ENCODE measurements at places on chromosomes 7 and 10.

DNA sequence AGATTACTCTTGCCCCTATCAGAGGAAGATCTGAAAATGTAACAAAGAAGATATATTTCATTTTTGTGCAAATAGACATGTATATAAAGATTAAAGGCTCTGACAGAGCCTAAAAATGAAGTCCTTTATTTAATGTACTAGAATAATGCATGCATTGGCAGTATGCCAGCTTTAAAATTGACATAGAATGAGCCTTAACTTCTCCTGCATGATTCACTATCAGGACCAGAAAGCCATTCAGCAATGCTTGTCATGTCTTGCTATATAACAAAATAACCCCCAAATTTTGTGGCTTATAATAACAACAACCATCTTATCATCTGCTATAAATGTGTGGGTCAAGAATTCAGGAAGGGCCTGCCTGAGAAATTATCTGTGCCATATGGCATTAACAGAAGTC lies 411.9 kb downstream of the GRM8 start:
- H3K4me1 ChIP-seq, result no peaks in the 10 kb centered on the region
- no peaks in the 10 kb centered on the region for H3K36me3 ChIP-seq
- no peaks in the 10 kb centered on the region for H3K27me3 ChIP-seq
- no peak overlapping the region for H3K27ac ChIP-seq
- DNase-seq, result no peak

DNA sequence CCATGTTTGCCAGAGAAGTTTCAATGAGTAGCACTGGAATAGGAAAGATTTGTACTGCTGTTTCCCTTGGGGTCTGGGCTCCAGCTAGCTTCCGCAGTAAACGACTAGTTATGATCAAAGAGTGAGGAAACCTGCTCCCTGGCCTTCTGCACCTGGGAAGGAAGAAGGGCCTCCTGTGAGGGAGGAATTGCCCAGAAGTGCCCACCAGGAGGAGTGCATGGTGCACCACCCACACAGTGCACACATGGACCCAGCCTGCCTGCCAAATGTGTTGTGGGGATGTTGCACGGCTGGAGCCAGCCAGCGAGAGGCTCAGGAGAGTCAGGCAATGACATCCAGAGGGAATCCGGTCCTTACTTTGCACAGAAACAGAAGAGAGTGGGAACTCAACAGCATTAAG lies 27.0 kb upstream of the FAM107B start:
- H3K4me3 ChIP-seq, result no peak overlapping the region
- H3K27me3 ChIP-seq, result no peaks in the 10 kb centered on the region
- DNase-seq, result no peak
- no peak overlapping the region for H3K27ac ChIP-seq

DNA sequence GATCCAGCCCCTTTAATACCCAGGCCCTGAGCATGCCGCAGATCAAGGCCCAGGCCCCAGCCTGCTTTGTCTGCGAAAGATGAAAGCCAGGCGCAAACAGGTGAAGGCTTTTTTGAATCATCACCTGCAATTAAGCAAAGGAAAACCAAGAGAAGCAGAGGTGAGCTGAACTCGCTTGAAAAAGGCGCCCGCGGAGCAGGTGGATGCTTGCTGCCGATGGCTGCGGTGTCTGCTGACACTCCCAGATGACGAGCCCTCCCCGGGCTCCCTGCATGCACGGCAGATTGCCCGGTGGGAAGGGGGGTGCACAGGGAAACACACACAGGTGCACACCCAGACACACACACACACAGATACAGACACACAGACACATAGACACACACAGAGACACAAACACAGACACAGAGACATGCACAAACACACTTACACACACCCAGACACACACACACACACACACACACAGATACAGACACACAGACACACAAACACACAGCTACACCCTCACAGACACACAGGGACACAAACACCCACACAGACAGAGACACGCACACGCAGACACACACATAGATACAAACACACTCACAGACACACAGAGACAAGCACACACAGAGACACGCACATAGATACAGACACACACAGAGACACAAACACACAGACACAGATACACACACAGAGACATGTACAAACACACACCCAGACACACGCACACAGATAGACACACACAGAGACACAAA lies 142.6 kb upstream of the RNF32 start:
- H3K4me3 ChIP-seq, result no peak overlapping the region
- no peak for DNase-seq
- H3K27ac ChIP-seq, result no peak overlapping the region

DNA sequence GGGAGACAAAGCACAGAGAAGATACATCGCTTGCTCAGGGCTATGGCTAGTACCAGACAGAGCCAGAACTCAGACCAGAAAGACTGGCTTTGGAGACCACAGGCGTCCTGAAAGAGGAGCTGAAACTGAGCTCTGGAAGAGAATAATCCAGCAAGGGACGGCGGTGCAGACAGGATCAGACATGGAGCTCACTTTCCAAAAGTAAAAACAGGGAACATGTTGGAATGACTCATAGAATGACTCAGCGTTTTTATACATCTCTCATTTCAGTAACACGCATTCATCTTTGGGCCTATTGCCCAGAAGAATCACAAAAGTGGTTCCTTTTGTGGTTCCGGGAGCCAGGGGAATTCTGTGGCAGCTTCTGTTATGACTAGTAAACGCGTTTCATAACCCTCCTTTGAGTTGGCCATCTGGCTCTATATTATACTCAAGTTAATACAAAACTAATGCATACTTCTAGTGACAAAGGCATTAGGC lies 37.2 kb downstream of the PLEKHS1 start:
- peaks cover 6% of the 10 kb centered on the region for H3K4me1 ChIP-seq
- DNase-seq, result peak; percentile 16
- no peak overlapping the region for H3K4me3 ChIP-seq
- no peaks in the 10 kb centered on the region for H3K36me3 ChIP-seq
- H3K27ac ChIP-seq, result no peak overlapping the region

- DNase-seq, result peak; percentile 1
- peaks cover 14% of the 10 kb centered on the region for H3K4me1 ChIP-seq
- H3K36me3 ChIP-seq, result no peaks in the 10 kb centered on the region
- H3K27me3 ChIP-seq, result peaks cover 22% of the 10 kb centered on the region
- peak overlapping the region; percentile 74 for H3K4me3 ChIP-seq
Observed at GRCh38 chr10:58513188-58514110, 777 bp downstream of the BICC1 start.

DNA sequence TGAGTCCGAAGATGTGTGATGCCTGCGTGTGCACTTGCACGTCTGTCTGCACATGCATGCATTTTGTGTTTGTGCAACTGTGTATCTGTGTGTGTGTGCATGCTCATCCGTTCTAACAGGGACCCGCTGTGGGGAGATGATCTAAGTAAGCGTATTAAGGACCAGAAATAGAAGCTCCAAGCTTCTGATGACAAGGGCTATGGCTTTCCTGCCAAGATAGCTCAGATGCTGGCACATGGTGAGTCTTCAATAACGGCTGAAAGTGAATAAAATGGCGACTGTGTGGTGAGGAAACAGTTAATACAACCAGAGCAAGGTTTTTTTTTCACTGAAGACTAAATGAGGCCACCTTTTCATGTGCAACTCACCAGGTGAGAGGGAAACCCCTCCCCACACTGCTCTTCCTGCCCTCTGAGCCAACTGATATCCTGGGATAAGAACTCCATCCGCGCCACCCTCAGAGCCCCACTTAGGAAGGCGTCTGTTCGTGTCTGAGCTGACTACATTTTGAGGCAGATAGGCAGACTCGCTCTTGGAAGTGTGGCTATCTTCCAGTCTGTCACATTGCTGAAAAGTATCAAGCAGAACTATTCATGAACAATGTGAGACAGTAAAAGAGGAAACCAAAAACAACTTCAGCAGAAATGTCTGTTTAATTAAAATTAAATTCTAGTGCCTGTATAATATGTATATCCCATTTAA lies 47.4 kb upstream of the TCERG1L start:
- H3K27me3 ChIP-seq, result no peaks in the 10 kb centered on the region
- no peak overlapping the region for H3K4me3 ChIP-seq
- no peaks in the 10 kb centered on the region for H3K36me3 ChIP-seq
- H3K27ac ChIP-seq, result no peak overlapping the region
- no peaks in the 10 kb centered on the region for H3K4me1 ChIP-seq
- DNase-seq, result no peak

GRCh38 chr7:29194594-29195427 lies at the start of gene CHN2:
TSS of gene CHN2 (plus strand) at chr7:29194775.
- peak within 1 kb of the TSS; percentile 84 for H3K4me3 ChIP-seq
- H3K36me3 ChIP-seq, result no peaks in the 10 kb centered on the region
- no peak for DNase-seq

DNA sequence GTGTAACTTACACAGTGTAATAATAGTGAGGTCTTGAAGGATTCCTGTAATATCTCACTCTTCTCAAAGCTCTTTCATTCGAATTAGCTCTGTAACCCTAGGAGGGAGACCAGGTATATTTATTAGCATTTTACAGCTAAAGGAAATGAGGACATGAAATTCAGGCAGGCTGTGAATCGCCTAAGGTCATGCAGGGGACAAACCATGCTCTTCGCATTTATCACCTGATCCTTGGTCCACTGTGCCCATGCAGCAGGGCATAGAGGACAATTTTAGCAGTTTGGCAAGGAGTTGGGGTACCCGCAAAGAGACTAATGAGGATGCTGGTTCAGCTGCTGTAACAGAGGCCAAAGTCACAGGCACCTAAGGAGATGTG lies 14.8 kb upstream of the LAMB1 start:
- H3K4me3 ChIP-seq, result no peak overlapping the region
- H3K27ac ChIP-seq, result no peak overlapping the region
- H3K36me3 ChIP-seq, result no peaks in the 10 kb centered on the region
- H3K27me3 ChIP-seq, result peaks cover 10% of the 10 kb centered on the region
- DNase-seq, result no peak

DNA sequence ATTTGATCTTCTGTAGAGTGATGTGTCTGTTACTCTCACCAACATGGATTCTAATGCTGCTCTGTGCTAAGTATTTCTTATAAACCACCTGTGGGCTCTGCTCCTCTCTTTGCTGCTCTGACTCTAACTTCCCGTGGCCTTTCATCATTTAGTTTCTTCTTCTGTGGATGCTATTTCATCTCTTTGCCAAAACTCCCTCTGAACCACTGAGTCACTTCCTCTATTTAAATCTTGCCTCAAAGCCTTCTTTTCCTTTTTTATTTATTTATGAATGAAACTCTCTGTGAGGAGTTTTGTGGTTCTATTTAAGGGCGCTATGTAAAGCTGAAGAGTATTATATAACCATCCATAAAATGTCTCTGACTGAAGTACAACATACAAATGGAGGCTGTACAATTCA lies 538.5 kb downstream of the SUGCT start:
- H3K27me3 ChIP-seq, result no peaks in the 10 kb centered on the region
- H3K27ac ChIP-seq, result no peak overlapping the region
- no peaks in the 10 kb centered on the region for H3K4me1 ChIP-seq
- H3K36me3 ChIP-seq, result no peaks in the 10 kb centered on the region
- H3K4me3 ChIP-seq, result no peak overlapping the region

GRCh38 chr7:116139807-116140206 lies 70.5 kb upstream of the TES start:
- H3K27me3 ChIP-seq, result peaks cover 6% of the 10 kb centered on the region
- H3K4me3 ChIP-seq, result no peak overlapping the region
- peaks cover 32% of the 10 kb centered on the region for H3K4me1 ChIP-seq
- H3K36me3 ChIP-seq, result peaks cover 3% of the 10 kb centered on the region
- no peak for DNase-seq
- no peak overlapping the region for H3K27ac ChIP-seq

DNA sequence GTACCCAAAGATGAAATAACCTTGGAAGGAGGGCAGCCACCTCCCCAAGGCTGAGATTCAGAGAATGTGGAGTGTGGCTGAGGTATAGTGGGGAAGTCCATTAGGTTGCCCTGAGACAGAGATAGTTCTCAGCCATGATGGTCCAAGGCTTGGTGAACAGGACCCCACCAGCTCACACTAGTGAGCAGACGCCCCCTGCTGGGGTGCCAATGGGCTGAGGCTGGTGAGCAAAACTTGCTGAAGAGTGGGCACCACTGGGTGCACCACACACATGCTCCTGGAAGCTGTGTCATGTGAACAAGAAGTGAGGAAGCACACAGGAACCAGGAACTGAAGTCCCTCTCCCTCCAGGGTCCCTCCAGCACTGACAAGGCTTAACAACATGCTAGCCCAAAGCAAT lies 8.9 kb downstream of the FBXL13 start:
- no peak overlapping the region for H3K27ac ChIP-seq
- no peak overlapping the region for H3K4me3 ChIP-seq
- H3K4me1 ChIP-seq, result no peaks in the 10 kb centered on the region
- no peaks in the 10 kb centered on the region for H3K36me3 ChIP-seq

Data from stimulated activated naive B cell treated with anti-CD40 and anti-IgM and Interleukin-4, amounts not matched to agents 10 μg/mL and 1 μg/mL and 100 μg/mL, for 72 hours (primary cell).